GOT3 (cell line): ENCODE measurements at places on chromosomes 3 and 15.

GRCh38 chr3:128497305-128498126 is 4.5 kb upstream of the GATA2 start:
- DNase-seq = no peak

DNA sequence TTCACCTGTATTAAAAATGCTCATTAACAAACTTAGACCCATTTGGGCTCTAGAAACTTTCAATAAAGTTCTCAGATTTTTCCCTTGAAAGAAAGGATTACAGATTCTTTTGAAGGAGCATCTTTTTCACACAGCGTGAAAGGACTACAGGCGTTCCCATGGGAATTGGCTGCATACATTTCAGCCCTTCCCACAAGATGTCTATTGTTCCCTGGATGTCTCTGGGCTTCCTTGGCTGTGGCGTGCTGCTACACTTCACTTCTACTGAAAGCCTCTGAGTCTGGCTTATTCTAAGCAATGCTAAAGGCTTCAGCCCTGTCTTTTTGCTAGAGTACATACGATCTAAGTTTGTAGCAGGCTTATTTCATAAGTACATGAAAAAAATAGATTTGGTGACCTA is 1.4 kb downstream of the VEPH1 start:
- no peak for DNase-seq

GRCh38 chr3:143897576-143898295 is 49.5 kb upstream of the SLC9A9 start:
- no peak for DNase-seq

GRCh38 chr3:50250514-50250913 is 14.5 kb downstream of the GNAI2 start:
- no peak for DNase-seq

DNA sequence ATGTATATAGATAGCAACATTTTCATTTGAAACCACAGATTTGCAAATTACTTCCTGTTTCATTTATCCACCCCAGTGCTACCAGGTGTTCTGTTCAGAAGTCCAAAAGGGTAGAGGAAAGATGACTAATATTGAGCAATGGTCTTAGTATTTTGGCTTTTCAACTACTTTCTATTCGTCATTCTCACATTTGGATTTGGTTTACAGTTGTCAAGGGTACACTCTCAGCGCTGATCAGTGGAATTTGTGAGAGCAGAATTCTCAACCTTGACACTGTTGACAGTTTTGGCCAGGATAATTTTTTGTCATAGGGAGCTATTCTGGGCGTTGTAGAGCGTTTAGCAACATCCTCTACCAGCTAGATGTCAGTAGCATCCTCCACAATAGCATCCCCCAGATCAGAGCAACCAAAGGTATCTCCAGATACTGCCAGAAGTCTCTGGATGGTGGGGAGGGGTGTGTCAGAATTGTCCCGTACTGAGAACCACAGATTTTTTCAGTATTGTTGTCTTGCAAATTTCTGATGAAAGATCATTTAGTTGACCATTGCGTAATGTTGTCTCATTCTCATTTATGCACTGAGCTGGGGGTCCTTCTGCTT is 4.2 kb downstream of the HMCES start:
- DNase-seq = no peak

- no peak for DNase-seq
Measured at GRCh38 chr3:113251817-113252216, 40.5 kb downstream of the BOC start.

GRCh38 chr3:192449036-192449435 is 278.3 kb downstream of the FGF12 start:
- DNase-seq = no peak

GRCh38 chr3:121152573-121152972 is 244.6 kb downstream of the STXBP5L start:
- no peak for DNase-seq

- DNase-seq = no peak
Measured at GRCh38 chr15:100277087-100277855, 64.5 kb downstream of the ADAMTS17 start.

DNA sequence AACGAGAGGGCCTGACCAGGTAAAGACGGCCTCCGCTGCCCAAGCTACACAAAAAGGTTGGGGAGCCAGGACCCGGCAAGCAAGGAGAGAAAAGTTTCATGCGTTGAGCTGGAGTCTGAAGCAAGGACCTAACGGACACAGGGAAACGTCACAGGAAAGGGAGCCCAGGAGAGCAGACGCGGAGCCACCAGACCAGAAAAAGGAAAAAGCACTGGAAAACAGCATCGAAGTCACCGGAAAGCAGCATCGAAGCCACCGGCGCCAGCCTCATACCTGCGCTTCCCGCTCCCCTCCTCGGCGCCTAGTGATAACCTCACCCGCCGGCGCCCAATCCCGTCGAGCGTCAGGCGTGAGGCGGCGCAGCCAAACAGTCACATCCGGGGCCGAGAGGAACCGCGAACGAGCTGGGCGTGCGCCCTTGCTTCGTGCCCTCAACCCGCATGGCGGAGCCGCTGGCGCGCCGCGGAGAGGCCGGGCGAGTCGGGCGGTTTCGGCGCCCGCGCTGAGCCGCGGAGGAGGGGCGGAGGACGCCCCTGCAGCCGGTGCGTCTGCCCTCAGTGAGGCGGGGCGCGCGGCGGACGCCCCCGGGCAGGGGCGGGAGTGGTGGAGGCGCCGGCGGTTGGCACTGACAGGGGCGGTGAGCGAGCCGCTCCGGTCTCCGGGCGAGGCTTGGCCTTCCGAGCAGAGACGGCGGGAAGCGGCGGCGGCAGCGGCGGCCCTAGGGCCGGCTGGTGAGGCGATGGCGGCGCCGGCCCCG is at the start of the genes FBXO45 and WDR53:
Gene FBXO45, plus strand, starts transcription at position 415 of the 757 bp plus-strand sequence. Its CDS starts 325 bp downstream, at position 740.
Gene WDR53, minus strand, starts transcription at position 309 of the 757 bp plus-strand sequence. CDS start 7,079 bp downstream, outside the sequence.
- DNase-seq = peak; percentile 89

- DNase-seq = no peak
Measured at GRCh38 chr3:150840802-150841515, 64.3 kb downstream of the MINDY4B start.

DNA sequence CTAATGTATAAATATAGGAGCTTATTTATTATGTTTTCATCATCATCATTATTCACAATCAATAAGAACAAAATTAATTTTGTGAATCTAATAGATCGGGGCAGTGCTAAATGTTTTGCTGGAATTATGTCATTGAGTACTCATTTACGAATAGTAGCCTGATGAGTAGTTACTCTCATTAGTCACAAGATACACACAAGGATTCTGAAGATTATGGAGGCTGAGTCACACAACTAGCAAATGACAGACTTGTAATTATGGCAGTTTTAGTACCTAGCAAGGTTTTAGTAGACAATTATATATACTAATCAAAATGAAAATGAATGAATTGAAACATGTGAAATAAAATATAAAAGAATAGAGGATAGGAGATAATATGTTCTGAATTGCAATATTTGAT is 954.2 kb downstream of the CADM2 start:
- DNase-seq = no peak

- DNase-seq = no peak
Measured at GRCh38 chr3:120749843-120750242, 7.3 kb downstream of the GTF2E1 start.

GRCh38 chr3:81105789-81106488 is 655.5 kb downstream of the GBE1 start:
- DNase-seq = no peak

- no peak for DNase-seq
Measured at GRCh38 chr3:26099692-26100091, 309.8 kb downstream of the OXSM start.

DNA sequence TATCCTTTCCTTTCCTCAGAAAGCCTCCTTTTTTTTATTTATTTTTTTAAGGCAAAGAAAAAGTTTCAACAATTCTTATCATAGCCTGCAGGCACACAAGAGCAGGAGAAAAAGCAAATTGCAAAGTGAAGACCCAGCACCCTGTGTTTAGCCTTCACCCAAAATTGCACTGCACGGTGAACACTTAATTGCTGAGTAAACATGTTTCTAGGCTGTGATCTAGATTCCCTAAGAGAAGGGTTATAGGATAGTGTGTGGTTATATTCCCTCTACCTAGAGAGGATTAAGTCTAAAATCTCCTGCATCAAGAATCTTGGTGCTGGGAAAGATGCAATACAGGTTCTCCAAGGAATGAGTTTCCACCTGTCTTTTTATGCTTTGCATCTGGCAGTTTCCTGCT is 70.2 kb upstream of the BFSP2 start:
- no peak for DNase-seq

- DNase-seq = no peak
Measured at GRCh38 chr3:115843206-115843605, 219.9 kb downstream of the GAP43 start.

DNA sequence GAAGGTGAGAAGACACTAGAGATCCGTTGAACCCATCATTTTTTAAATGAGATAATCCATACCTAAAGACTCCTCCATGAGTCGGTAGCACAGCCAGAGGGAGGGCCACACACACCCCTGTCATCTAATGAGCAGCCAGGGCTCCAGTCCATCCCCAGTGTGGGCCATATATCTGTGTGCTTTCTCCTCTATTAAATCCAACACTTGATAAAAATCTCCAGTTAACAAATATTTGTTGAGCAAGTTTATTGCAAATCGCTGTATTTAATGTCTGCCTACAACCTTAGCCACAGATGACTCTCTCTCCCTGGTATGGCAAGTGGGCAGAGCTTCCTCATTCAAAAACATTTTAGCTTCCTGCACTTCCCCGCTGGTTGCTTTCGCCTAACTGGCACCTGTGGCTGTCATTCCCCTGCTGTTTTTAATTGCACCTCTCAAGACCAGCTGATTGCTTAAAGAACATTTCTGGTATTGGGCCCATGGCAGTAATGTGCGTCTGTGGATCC is 82.8 kb downstream of the SMAD3 start:
- DNase-seq = no peak

DNA sequence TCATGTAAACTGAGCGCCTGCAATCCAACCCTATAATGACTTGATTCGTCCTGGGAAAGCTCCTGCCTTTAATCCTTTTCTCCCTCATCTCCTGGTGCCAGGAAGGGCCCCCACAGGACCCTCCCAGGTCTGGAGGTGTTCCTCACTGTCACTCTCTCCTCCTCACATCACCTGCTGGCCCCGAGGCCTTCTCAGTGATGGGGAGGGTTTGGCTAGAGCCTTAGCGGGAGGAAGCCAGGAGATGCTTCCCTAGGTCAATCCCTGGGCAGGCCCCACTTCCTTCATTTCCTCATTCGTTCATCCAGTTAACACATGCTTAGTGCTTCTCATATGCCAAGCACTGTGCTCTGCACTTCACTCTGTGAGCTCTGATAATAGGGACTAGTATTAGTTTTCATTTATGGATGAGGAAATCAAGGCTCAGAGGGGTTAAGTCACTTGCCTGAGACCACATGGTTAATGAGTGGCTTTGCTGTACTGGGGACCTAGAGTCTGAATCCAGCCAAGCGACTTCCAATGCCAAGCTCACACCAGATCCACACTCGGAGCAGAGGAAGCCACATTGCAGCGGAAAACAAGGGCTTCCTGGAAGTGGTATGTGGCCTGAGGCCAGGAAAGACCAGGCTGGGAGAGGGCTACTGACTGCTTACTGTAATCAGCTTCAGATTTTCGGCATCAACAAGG is 50.3 kb upstream of the CHRNB4 start:
- DNase-seq = no peak

GRCh38 chr3:54536450-54536849 is 391.4 kb downstream of the LRTM1 start:
- DNase-seq = no peak

DNA sequence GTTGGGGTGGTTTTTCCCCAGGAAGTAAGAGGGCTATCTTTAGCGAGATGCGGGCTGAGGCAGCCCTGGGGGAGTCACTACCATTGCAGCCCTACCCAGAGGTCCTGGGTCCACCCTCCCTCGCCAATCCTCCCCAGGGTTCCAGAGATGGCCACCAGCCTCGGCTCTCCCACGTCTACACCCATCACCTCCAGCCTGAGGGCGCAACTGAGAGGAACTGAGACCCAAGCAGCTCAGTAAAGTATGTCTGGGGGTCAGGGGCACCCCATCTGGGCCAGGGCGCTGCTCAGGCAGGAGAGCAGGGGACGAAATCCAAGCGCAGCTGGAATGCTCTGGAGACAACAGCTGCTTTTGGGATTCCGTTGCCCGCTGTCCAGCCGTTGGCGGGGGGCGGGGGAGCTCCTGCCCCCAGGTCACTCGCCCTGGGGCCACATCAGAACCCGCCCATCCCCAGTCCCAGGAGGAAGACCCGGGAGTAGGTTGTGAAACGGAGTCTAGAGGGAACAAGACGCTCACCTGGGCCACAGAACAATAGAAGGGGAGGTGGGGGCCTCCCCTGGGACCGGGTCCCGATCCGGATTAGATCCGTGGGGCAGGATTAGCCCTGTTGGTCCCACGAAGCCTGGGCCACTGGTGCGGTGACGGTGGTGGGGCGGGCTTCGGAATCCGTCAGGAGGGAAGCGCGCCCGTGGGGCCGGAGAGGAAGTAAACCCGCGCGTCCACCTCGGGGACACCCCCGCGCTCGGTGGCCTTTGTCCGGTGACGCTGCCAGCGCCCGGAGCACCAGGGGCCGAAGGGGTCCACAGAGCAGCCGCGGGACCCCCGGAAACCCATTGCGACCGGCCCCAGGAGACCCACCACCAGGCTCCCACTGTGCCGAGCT is 1.4 kb upstream of the NDUFAF3 start:
- no peak for DNase-seq
